Stimulated activated CD8-positive, alpha-beta memory T cell treated with anti-CD3 and anti-CD28 coated beads, Interleukin-7, amount 100 ng/mL, for 24 hours (primary cell): ENCODE measurements at places on chromosomes 11 and 22.

DNA sequence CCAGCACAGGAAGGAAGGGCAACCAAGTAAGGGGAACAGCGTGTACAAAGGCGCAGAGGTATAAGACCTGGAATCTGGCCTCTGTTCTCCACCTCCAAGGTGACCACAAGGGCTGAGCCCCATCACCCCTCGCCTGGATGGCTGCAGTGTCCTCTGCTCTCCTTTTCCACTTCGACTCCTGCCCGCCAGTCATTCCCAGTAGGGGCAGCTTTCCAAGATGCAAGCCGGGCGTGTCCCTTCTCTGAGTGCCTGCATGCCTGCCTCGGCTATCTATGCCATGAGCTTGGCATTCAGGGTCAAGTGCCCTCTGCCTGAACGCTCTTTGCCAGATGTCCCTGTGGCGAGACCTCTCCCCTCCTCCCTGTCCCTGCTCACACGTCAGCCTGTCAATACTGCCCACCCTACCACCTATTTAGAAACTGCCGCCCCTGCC lies 17.0 kb downstream of the FADS3 start:
- no peak for DNase-seq

GRCh38 chr11:71238941-71239340 lies 13.4 kb downstream of the SHANK2 start:
- DNase-seq, result no peak

- no peak for DNase-seq
Observed at GRCh38 chr11:12433571-12434324, 56.4 kb downstream of the PARVA start.

DNA sequence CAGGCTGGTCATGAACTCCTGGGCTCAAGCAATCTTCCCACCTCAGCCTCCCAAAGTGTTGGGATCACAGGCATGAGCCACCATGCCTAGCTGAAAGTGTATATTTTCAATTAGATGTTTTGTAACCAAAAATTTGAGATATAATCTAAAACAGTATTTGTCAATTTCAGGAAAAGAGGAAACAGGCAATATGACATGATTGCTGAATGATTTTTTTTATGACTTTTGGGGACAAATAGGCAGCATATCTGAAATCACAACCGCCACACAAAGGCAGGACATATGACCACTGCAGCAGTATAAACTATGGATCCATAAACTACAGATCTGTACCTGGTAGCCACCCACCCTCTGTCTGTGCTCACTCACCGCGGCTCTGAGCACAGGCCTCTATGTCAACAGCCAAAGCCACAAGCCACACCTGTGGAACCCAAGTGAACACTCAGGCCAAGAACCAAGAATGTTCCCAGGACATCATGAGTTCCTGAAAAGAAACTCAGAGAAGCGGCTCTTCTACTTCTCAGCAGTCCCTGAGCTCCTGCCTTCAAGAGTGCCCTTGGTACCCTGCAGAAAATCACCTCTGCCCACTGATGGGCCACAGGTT lies 22.5 kb downstream of the PISD start:
- DNase-seq, result no peak

DNA sequence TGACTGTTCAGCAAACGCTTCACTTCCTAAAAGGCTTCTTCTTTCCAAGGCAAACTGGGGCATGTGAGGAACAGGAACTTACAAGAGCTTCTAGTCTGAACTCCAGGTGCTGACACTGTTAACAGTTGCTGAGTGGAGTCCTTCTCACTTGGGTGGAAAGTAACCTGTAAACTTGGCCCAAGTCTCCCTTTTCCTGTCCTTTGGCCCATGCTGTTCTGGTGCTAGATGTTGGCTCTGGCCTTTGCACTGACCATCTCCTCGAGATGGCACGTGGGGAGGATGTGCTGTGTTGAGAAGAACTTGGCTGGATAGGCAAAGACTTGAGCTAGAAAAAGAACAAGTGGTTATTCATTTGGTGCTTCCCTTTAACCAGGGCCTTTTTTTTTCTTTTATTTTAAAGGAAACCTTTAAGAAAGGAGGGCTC lies 53.6 kb downstream of the PTPRJ start:
- DNase-seq, result no peak

GRCh38 chr11:104734998-104735397 lies 163.3 kb downstream of the CASP12 start:
- DNase-seq, result no peak

GRCh38 chr11:101574886-101575285 lies 8.9 kb downstream of the TRPC6 start:
- DNase-seq, result no peak

DNA sequence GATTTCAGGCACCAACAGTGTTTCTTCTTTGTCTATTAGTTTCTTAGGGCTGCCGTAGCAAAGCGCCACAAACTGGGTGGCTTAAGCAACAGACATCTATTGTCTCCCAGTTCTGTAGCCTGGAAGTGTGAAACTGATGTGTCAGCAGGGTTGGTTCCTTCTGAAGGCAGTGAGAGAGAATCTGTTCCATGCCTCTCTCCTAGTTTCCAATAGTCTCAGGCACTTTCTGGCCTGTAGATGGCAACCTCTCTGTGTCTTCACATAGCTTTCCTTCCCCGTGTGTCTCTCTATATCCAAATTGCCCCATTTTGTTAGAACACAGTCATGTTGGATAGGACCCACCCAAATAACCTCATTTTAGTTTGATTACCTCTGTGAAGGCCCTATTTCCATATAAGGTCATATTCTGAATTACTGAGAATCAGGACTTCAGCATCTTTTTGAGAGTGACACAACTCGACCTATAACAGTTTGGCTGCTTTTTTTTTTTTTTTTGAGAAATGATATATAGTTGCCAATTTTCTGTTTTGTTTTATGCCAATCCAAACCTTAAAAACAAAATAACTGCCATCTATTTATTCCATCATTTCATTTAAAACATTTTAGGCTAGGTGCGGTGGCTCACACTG lies 108.2 kb downstream of the SLC36A4 start:
- DNase-seq, result no peak

DNA sequence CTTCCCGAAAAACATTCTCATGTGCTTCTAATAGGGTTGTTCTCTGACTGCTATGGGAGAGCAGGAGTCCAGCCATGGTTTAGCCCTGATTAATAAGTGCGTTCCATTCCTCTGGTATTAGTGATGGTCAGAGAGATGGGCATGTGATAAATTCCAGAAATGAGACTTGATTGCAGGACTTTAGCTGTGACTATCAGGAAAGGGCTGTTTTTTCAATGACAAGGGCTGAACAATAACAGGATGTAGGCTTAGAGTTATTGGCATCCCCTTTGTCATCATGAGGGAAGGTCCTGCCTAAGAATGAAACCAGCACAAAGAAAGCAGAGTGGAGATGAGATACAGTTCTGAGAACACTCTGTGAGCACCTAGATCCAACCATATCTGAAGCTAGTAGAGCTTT lies 494.6 kb downstream of the MIAT start:
- no peak for DNase-seq

DNA sequence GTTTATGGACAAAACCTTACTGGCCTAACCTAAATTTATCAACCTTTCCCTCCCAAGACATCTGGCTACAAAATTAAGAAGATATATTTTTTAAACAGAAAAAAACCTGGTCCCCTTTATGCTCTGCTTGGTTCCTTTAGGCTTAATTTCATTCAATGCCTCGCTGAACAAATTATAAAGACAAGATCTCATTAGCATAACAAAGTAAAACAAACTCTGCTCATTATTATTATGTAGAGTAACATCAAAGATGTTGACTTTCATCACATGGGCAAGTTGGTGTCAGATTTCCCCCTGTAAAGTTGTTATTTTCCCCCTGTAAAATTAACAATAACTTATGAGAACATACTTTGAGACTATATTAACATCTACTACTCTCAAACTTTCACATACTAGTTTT lies 11.0 kb downstream of the RRAS2 start:
- DNase-seq, result no peak

DNA sequence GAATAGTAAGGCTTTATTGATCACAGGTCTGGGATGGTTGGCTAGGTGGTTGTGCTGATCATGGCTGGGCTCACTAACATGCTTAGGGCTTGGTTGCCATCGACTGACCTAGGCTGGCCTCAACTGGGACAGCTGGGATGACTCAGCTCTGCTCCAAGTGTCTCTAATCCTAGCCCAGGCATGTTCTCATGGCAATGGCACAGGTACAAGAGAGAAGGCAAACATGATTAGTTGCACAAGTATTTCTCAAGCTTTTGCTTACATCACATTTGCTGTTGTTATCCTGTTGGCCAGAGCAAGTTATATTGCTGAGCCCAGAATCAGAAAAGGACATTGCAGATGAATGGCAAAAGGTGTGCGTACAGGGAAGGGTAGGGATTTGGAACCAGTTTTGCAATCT lies 68.5 kb upstream of the SLC35C1 start:
- no peak for DNase-seq

DNA sequence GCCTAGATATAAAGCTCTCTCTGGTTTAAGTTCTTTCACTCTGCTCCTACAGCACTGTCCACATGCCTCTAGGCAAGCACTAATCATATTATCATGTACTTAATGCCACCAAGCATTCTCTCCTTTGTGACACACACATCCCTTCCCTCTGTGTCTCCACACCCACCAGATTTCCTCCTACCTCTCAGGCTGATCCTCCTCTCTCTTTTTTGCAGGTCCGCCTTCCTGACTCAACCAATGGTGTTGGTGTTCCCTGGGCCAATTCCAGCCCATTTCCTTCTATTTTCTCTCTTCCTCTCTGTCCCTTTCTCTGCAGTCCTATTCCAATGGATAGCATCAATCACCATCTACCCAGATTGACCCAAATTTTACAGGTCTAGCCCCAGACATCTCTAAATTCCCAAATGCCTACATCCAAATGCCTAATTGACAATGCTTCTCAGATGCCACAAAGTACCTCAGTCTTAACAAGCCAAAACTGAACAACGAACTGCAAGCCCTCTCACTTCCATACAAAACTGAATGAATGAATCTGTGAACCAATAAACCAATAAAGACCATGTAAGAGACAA lies 504 bp upstream of the ZNF215 start:
- no peak for DNase-seq

DNA sequence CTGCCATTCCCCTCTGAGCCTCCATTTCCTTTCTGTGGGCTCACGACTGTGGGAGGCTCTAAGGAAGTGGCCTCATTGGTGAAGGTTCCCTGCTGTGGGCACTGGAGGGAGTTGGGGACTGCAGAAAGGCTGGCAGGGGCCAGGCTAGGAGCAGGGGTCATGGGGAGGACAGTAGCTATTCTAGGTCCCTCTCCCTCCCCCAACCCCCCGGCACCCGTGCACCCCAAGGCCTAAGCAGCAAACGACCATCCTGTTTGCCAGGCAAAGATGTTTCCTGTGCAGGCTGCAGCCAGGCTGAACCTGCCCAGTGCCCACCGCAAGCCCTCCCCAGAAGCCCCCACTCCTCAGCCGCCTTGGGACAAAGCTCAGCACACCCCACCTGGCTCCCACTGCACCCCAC lies 189.4 kb downstream of the MN1 start:
- no peak for DNase-seq

GRCh38 chr22:26709617-26710390 lies 52.4 kb downstream of the MIAT start:
- DNase-seq, result no peak

GRCh38 chr22:28006271-28006670 lies 87.2 kb upstream of the PITPNB start:
- DNase-seq, result no peak

DNA sequence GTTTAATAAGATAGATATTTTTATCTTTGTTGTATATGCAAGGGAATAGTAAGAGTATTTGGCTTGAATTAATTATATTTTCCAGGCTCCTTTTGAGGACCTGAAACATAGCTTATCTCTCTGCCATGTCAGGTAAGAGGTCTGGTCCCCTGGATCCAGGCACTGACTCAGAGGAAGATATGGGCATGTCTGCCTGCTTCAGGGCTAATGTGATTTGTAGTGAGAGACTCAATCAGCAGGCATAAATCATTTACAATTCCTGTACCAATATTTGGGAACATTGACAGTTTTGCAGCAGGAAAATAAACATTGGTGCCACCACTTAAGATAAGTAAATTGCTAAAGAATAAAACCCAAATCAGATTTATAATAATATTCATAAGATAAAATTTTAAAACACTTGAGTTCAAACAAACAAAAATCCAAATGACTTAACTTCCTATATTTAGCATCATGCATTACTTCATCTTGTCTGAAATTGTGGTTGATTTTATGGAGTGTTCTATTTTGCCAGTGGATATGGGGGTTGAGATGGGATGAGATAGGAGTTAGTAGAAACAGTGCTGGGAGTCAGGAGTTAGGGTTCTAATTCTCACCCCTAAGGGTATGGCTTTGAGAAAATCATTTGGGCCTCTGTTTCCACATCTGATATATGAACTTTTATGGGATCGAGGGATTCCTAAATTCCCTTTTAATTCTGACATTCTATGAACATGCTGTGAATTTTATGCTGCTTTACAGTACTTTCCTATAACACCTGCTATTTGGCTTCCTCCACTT lies 5.1 kb upstream of the CALCA start:
- DNase-seq, result no peak

GRCh38 chr11:36002196-36002595 lies 58.3 kb downstream of the LDLRAD3 start:
- no peak for DNase-seq

GRCh38 chr11:126925321-126926093 lies 75.1 kb downstream of the KIRREL3 start:
- no peak for DNase-seq

GRCh38 chr22:29069463-29069862 lies 3.4 kb upstream of the KREMEN1 start:
- DNase-seq, result no peak

- no peak for DNase-seq
Observed at GRCh38 chr11:130614591-130614990, 166.1 kb downstream of the ADAMTS15 start.

DNA sequence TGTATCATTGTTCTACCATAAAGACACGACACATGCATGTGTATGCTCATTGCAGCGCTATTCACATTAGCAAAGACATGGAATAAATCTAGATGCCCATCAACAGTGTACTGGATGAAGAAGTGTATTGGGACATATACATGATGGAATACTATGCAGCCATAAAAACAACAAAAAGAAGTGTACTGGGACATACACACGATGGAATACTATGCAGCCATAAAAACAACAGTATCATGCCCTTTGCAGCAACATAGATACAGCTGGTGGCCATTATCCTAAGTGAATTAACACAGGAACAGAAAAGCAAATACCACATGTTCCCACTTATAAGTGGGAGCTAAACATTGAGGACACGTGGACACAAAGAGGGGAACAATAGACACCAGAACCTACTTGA lies 22.7 kb downstream of the ARL14EP start:
- no peak for DNase-seq

DNA sequence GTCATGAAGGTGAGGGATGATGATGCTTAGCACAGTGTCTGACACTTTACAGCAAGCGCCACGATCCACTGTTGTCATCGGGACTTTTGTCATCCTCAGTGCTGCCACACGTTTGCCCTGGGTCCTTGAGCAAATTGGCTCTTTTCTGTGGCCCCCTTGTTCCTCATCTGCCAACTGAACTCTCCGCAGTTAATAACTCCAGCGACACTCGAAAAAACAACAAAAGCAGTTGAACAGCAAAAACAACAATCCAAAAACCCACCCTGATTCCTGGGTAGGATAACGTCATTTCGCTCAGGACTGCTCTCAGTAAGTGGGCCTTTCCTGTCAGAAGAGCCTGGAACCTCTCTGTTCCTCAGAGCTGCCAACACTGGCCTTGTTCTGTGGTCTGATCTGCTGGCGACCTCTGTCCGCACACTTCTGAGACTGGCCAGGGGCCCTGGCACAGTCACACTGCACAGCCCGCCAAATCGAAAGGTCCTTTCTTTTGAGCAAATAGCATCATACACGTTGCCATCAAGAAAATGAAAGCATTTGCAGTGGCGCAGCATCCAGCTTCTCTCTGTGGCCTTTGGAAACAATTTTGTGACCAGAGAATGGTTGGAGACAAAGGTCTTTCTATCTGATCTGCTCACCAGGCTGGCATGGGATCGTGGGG lies 79.9 kb upstream of the SYT13 start:
- DNase-seq, result no peak
